ENCODE measurements at places on chromosomes 3 and 15. TPM values are rescaled to one million over a fixed set of nuclear protein-coding genes. Genes with fewer than 3 reads are reported as not detected.

The DAZL gene
- total RNA-seq: not detected

The GOLGA8J gene
- not detected for total RNA-seq

The IQCF2 gene
- not detected for total RNA-seq

The SLC28A1 gene
- total RNA-seq: not detected
